ENCODE measurements at places on chromosomes 12 and 14. TPM values are rescaled to one million over a fixed set of nuclear protein-coding genes. Genes with fewer than 3 reads are reported as not detected.

The GALNT9 gene
- total RNA-seq: not detected

- no peak overlapping the region for H3K27ac ChIP-seq
- H3K27me3 ChIP-seq: no peaks in the 10 kb centered on the region
- no peaks in the 10 kb centered on the region for H3K36me3 ChIP-seq
- no peaks in the 10 kb centered on the region for H3K4me1 ChIP-seq
- no peak overlapping the region for H3K4me3 ChIP-seq
Observed at GRCh38 chr14:82447586-82447985, 913.9 kb upstream of the SEL1L start.

DNA sequence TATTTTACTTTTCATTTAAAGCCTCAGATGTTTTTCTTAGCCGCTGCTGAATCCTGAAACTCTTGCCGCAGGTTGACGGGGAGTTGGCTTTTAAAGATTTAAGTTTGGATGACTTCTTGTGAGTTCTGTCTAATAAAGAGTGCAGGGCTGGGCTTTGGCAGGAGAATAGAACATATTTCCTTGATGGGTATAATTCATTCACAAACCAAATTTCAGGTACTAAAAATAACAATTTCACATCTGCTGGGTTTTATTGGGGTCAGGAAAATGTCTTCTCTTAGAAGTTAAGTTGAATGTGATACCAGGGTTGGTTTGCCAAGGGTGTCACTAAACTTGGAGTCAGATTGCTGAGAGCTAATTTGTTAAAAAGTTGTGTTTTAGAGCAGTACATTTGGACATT is 9.7 kb downstream of the SP1 start:
- H3K36me3 ChIP-seq: peaks cover 56% of the 10 kb centered on the region
- H3K27me3 ChIP-seq: no peaks in the 10 kb centered on the region
- no peak for DNase-seq
- H3K27ac ChIP-seq: no peak overlapping the region

- no peak overlapping the region for H3K4me3 ChIP-seq
- peak overlapping the region; percentile 92 for H3K27ac ChIP-seq
- no peak for DNase-seq
- no peaks in the 10 kb centered on the region for H3K27me3 ChIP-seq
- no peaks in the 10 kb centered on the region for H3K36me3 ChIP-seq
- H3K4me1 ChIP-seq: no peaks in the 10 kb centered on the region
Observed at GRCh38 chr12:84165998-84166571, 746.5 kb downstream of the SLC6A15 start.

DNA sequence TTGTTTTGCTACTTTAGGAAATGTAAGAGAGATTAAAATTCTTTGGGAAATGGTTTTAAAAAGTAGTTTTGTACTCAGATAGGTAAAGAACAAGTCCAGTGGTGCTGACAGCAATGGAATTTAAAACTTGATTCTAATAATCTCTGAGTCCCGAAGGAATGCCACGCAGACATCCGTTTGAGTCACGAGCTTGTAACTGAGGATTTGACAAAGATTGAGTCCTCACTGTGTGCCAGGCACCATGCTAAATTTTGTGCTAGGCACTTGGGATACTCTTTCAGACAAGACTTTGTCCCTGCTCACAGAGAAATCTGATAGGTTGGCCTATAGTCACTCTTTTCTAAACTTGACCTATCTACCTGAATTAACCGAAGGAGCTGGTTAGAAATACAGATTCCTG is 12.7 kb downstream of the FLRT2 start:
- DNase-seq: no peak
- no peak overlapping the region for H3K27ac ChIP-seq
- no peaks in the 10 kb centered on the region for H3K4me1 ChIP-seq

- H3K4me1 ChIP-seq: peaks cover 11% of the 10 kb centered on the region
- peaks cover 23% of the 10 kb centered on the region for H3K36me3 ChIP-seq
- H3K27me3 ChIP-seq: no peaks in the 10 kb centered on the region
- H3K4me3 ChIP-seq: no peak overlapping the region
- peak; percentile 85 for DNase-seq
- no peak overlapping the region for H3K27ac ChIP-seq
Observed at GRCh38 chr14:23568600-23569331, 1.2 kb upstream of the AP1G2 start.

The FAM222A gene
- 21.6 TPM for total RNA-seq

DNA sequence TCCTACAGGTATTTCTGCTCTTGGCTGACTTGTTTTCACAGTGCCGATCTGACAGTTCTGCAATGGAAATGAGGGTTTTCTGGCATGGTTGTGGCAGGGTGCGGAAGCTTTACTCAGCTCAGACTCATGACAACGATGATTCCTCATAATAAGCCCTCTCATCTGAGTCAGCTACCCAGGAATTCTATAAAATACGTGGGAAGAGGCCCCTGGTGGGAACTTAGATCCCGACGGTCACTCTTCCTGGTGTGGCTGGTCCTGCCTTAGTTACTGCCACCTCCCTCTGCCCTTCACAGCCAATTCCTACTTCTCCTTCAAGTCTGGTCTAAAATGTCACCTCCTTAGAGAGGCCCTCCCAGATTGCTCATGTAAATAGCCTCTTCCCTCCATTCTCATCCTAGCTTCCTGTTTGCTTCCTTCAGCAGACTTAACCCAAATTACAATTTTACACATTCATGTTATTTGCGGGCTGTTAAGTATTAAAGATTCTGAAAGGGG is 104.2 kb upstream of the MAP1LC3B2 start:
- H3K27me3 ChIP-seq: no peaks in the 10 kb centered on the region
- DNase-seq: peak; percentile 70
- H3K36me3 ChIP-seq: no peaks in the 10 kb centered on the region

DNA sequence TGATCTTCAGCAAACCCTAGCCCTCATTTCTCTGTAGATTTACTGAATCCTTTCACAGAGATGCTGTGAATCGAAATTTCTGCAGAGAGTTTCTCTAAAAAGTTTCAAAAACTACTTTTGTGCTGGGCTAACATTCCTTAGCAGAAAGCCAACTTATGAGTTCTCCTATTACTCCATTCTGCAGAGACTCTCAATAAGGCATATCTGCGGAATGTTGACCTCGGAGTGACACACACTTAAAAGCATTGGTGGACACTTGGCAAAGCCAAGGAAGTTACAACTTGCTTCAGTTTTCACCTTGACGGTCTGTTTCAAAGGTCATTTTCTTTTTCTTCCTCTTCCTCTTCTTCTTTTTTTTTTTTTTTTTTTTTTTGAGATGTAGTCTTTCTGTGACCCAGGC is 75.8 kb downstream of the WIF1 start:
- no peak overlapping the region for H3K4me3 ChIP-seq
- DNase-seq: no peak
- H3K36me3 ChIP-seq: no peaks in the 10 kb centered on the region
- no peak overlapping the region for H3K27ac ChIP-seq
- peaks cover 4% of the 10 kb centered on the region for H3K4me1 ChIP-seq

The WNT5B gene
- total RNA-seq: 0.57 TPM

The TMEM121 gene
- 1.4 TPM for total RNA-seq

GRCh38 chr12:50203691-50204090 is 36.5 kb upstream of the CERS5 start:
- H3K4me1 ChIP-seq: no peaks in the 10 kb centered on the region
- H3K4me3 ChIP-seq: no peak overlapping the region
- H3K27me3 ChIP-seq: no peaks in the 10 kb centered on the region
- peaks cover 61% of the 10 kb centered on the region for H3K36me3 ChIP-seq

DNA sequence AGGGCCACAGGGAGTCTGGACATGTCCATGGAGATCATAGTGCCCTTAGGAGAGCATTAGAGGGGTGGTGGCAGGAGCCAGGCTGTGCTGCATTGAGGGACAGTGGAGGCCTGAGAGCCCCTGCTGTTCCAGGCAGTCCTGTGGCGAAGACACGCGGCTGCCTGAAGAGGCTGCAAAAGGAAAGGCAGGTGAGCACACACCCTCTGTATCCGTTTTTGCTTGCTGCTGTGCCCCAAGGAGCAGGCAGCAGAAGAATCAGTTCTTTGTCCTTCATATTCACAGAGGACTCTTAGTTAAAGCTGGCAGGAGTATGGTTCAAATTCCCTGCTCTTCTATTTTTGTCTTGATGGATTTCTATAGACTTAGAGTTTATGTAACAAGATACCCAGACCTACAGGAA is 4.5 kb downstream of the SLC35E3 start:
- peak; percentile 55 for DNase-seq
- H3K4me1 ChIP-seq: no peaks in the 10 kb centered on the region
- no peak overlapping the region for H3K4me3 ChIP-seq
- H3K36me3 ChIP-seq: peaks cover 51% of the 10 kb centered on the region

- H3K36me3 ChIP-seq: no peaks in the 10 kb centered on the region
- no peak overlapping the region for H3K4me3 ChIP-seq
- peaks cover 13% of the 10 kb centered on the region for H3K4me1 ChIP-seq
- H3K27me3 ChIP-seq: no peaks in the 10 kb centered on the region
- no peak for DNase-seq
Observed at GRCh38 chr14:24940213-24940783, 109.6 kb downstream of the STXBP6 start.

DNA sequence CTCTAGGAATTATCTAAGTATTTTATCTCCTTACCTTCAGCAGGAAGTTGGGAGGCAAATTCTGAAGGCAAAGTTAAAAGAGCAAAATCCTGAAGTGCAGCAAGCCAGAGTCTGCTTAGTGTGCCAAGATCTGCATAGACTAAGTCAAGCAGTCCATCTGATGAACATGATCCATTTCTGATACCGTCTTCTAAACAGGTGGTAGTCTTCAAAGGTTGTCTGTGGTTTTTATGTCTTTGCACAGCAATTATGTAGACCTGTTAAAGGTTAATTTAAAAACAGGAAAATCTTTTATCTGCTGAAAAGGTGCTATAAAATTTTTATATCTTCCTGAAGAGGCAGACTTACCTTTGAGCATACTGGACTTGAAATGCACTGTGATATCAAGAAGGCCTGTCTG is 105.3 kb upstream of the HECTD1 start:
- H3K36me3 ChIP-seq: peaks cover 40% of the 10 kb centered on the region
- H3K27me3 ChIP-seq: no peaks in the 10 kb centered on the region
- DNase-seq: no peak
- H3K4me1 ChIP-seq: no peaks in the 10 kb centered on the region

DNA sequence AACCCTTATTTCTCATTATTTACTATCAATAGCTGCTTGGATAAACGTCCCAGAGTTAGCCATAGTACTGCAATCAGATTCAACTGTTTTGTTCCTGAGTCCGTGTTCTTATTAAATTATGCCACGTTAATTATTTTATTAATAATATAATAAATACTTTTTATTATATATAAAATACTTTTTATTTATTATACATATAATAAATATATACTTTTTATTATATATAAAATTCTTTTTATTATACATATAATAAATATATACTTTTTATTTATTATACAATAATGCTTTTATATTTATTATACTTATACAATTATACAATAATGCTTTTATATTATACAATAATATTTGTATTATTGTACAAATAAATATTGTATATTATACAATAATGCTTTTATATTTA is 11.1 kb downstream of the STRAP start:
- no peak for DNase-seq
- no peak overlapping the region for H3K4me3 ChIP-seq
- H3K36me3 ChIP-seq: peaks cover 91% of the 10 kb centered on the region
- no peak overlapping the region for H3K27ac ChIP-seq
- H3K4me1 ChIP-seq: no peaks in the 10 kb centered on the region

DNA sequence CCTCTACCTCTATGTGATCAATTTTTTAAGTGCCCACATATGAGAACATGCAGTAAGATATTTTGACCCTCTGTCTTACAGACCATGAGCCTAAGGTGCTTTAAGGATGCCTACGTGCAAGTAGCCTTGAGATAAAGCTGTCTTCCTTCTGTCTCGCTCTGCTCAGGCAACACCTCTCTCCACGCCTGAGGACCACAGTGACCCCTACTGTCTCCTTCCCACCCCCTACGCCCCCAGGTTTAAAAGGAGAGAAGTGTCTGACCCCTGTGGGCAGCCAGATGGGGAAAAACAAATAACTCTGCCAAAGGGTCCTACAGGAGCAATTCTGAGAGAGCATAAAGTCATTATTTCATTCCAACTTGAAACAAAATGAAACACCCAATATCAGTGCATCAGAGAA is 286.4 kb upstream of the TMEM132C start:
- H3K4me1 ChIP-seq: no peaks in the 10 kb centered on the region
- no peaks in the 10 kb centered on the region for H3K27me3 ChIP-seq
- H3K36me3 ChIP-seq: no peaks in the 10 kb centered on the region

- H3K4me3 ChIP-seq: peak within 1 kb of the TSS; percentile 91
- no peak within 1 kb of the TSS for H3K27ac ChIP-seq
- H3K27me3 ChIP-seq: no peaks in the 10 kb centered on the region
- DNase-seq: peak; percentile 100
Observed at GRCh38 chr12:57693659-57694458, at the start of gene OS9. TSS of gene OS9 (plus strand) at chr12:57694132. CDS start at chr12:57694162, 30 bp downstream.

- H3K4me3 ChIP-seq: no peak overlapping the region
- no peaks in the 10 kb centered on the region for H3K27me3 ChIP-seq
- H3K4me1 ChIP-seq: no peaks in the 10 kb centered on the region
- H3K36me3 ChIP-seq: no peaks in the 10 kb centered on the region
Observed at GRCh38 chr12:78778339-78778738, 86.2 kb upstream of the SYT1 start.

DNA sequence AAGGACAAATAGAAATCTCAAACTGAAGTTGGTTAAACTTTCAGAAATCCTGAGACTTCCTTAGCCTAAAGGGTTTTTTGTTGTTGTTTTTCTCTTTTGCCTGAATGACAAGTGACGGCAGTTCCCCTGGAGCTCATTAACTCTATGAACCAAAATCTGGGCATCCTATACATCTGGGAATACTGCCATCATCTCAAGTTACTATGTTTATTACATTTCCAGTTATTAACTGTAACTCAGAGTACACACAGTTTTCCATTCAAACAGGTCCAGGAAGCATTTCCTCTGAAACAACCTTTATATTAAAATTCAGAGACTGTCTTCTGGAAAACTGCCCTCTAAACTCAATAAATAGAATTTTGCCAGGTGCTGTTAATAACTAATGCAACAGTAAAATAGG is 55.6 kb upstream of the CDKL1 start:
- H3K27ac ChIP-seq: no peak overlapping the region
- peaks cover 83% of the 10 kb centered on the region for H3K36me3 ChIP-seq
- H3K27me3 ChIP-seq: no peaks in the 10 kb centered on the region
- no peaks in the 10 kb centered on the region for H3K4me1 ChIP-seq
- DNase-seq: no peak
- H3K4me3 ChIP-seq: no peak overlapping the region

The GALNT8 gene
- 11.2 TPM for total RNA-seq

DNA sequence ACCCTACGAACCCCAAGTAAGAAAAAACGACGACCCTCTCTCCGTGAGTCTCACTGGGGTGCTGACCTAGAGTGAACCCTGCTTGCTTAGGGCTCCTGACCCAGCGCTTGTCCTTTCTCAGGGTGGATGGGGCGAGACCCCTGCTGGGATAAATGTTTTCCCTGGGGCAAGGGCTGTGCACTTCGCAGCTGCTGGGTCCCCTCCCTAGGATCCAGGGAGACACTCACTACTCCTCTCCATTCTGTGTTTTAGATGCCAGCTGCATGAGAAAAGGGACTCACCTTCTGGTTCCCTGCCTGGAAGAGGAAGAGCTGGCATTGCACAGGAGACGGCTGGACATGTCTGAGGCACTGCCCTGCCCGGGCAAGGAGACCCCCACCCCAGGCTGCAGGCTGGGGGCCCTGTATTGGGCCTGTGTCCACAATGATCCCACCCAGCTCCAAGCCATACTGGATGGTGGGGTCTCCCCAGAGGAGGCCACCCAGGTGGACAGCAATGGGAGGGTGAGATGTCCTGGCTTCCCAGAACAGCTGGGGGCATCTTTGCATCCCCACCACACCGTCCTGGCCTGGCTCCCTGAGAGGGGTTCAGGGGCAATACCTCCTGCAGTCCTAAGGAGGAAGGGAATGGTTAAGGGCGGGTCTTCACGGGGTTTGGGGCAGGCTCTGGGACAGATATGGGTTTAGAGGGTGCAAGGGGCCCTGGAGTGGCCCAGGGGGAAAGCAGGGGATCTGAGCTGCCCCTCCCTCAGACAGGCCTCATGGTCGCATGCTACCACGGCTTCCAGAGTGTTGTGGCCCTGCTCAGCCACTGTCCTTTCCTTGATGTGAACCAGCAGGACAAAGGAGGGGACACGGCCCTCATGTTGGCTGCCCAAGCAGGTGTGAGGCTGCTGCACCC is 663 bp downstream of the ANKRD33 start:
- no peaks in the 10 kb centered on the region for H3K4me1 ChIP-seq
- no peak for DNase-seq
- H3K36me3 ChIP-seq: no peaks in the 10 kb centered on the region

Measured in endodermal cell (in vitro differentiated cells).